Osteocyte (in vitro differentiated cells): ENCODE measurements at places on chromosomes 1 and 21. TPM values are rescaled to one million over a fixed set of nuclear protein-coding genes. Genes with fewer than 3 reads are reported as not detected.

Gene ANKRD35
- total RNA-seq = not detected in 2 replicates

Gene C4BPA
- not detected in 2 replicates for total RNA-seq

Gene GOLT1A
- total RNA-seq = not detected in 2 replicates

Gene GRIK3
- total RNA-seq = not detected in 2 replicates

Gene BARHL2
- not detected in 2 replicates for total RNA-seq

Gene NBPF14
- total RNA-seq = 30.3 and 30.5 TPM in 2 replicates

Gene L1TD1
- not detected in 2 replicates for total RNA-seq

Gene KLHDC9
- 3.6 and 3.7 TPM in 2 replicates for total RNA-seq

DNA sequence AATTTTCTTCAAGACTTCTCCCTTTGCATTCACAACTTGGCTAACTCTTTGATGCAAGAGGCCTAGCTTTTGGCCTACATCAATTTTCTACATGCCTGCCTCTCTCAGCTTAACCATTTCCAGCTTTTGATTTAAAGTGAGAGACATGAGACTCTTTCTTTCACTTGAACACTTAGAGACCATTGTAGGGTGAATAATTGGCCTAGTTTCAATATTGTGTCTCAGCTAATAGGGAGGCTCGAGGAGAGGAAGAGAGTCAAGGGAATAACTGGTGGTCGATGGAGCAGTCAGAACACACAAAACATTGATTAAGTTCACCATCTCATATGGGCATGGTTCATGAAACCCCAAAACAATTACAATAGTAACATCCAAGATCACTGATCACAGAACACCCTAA lies 225.5 kb downstream of the TPR start:
- DNase-seq = no peak

DNA sequence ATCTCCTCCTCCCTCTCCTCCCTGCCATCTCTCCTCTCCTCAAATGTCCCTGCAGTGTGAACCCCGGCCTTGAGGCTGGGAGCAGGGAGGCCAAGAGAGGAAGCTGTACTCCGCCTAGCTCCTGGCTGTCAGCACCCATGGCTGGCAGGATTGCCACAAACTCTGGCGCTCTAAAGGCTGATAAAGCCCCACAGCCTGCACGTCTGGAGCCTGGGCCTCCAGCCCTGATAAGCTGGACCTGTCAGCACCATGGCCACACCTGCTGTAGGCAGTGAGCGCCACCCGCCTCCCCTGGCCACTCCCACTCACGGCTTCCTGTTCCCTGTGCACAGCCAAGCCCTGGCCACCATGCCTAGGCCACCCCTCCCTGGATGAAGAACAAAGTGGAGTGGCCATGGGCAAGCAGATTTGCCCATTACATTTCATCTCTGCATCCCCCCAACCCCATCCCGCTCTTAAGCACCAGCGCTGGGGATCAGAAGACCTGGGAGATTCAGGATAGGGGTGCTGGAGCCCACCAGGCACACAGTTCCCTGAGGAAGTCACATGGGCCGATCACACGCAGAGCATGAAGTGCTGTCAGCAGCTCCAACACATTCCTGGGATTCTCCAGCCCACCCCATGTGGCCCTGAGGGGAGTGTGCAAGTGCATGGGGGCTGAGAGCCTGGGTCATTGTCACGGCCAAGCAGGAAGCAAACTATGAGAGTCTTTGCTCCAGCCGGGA lies 24.2 kb upstream of the NPPB start:
- DNase-seq = no peak

DNA sequence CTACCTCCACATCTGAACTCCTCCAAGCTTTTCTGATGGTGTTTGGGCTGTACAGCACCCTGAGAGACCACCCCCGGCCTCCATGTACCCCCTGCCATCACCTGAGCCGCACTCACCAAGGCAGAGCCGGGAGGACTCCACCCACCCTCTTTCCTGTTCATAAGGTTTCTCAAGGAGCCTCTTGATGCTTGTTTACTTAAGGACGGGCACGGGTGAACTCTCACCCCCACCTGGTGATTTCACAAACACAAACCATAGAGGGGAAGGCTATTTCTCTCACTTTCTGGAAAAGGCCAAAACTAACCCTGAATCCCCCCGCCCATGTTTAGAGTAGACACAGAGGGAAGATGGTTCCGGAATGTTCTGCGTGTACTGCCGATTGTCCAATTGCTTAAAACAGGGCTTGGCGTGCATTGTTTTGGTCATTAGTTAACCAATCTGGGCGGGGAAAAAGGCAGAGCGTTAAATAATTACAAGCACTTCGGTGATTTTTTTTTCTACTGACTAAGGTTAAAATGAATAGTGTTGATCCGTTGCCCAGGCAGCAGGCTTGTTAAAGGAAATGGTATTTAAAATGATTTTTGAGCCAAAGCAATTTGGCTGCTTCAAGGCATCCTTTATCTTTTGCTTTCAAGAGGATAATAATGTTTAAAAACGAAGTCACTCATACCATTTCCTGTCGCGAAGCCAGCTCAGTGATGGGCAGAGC lies 279.8 kb upstream of the VAMP3 start:
- DNase-seq = no peak

- no peak for DNase-seq
Measured at GRCh38 chr1:68600049-68600661, 103.3 kb upstream of the DEPDC1 start.

GRCh38 chr1:178953538-178954324 lies 72.0 kb upstream of the FAM20B start:
- no peak for DNase-seq

- no peak for DNase-seq
Measured at GRCh38 chr1:2299131-2299627, 71.1 kb downstream of the SKI start.

- no peak for DNase-seq
Measured at GRCh38 chr1:154179946-154180687, 11.8 kb downstream of the TPM3 start.

DNA sequence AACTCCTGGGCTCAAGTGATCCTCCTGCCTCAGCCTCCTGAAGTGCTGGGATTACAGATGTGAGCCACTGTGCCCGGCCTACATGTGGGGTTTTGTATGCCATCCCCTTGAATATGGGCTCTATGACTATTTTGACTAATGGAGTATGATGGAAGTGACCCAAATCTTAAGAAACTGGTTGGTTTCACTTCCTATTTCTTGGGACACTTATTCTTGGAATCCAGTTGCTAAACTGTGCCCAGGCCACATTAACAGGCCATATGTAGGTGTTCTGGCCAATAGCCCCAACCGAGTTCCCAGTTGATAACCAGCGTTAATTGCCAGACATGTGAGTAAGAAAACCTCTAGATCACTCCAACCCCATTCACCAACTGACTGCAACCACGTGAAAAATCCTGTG lies 36.3 kb upstream of the CLIC4 start:
- no peak for DNase-seq

DNA sequence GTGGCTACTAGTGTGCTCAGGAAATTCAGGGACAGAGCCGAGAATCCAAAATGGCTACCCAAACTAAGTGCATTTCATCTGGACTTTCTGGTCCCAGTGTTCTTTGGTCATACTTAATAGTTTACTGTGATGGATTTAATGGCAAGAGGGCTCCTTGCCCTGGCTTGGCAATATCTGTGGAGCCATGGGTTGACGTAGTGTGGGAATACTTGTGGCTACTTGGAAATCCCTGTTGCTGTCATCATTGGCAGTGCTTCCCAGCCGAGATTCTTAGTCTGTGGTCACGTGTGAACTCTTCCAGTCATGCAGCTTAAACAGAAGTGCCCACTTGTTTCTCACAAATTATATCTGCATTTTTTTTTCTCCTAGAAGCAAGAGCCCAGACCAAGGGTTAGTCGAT lies 198.9 kb downstream of the HS2ST1 start:
- DNase-seq = no peak

GRCh38 chr1:1449099-1449739 lies at the start of gene ATAD3C:
Gene ATAD3C (plus strand): TSS chr1:1449689. CDS start chr1:1450684, 995 bp downstream.
- DNase-seq = no peak

DNA sequence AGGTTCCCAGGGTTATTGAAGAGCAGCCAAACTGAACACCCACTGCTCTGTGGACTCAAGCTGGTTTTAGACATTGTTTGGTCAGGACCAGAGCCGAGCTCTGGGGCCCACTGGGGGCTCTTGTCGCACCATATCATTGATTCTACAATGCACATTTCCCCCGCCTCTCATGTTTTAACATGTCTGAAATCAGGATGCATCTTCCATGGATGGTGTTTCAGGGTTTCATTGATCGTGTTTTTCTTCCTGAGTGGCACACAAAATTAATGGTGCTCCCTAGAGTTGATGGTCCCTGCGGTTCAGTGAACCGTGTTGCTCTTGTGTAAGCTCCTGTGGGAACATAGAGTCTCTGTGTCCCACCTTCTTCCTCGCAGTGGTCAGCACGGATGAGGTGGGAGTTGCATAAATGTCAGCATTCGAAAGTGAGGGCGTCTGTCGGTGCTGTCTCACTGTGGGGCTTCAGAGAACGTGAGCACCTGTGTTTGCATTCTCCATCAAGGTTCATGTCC lies 38.3 kb downstream of the GALNT2 start:
- no peak for DNase-seq

DNA sequence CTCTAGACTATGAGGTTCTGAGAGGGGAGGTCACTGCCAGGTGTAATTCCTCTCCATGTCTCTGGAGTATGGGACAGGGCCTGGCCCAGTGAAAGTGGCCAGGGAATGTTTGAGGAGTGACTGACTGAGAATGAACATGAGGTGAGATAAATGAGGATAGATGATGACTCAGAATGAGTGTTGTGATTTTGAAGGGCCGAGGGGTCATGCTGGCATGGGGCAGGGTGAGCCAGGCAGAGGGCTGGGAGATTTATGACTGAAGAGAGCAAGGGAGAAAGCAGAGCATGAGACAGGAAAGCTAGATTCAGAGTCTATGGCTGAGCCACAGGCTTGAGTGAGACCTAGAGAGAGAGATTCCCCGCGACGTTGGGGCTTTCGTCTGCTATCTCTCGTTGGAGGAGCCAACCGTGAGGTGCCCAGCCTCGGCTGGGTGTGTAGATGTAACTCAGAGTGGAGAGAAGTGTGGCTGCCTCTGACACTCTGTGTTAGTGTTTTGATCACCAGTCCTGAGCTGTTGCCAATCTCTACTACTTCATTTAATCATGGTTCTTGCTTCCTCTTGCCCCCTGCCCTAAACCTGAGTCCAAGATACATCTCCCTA lies 50.1 kb downstream of the FOXD2 start:
- DNase-seq = no peak

DNA sequence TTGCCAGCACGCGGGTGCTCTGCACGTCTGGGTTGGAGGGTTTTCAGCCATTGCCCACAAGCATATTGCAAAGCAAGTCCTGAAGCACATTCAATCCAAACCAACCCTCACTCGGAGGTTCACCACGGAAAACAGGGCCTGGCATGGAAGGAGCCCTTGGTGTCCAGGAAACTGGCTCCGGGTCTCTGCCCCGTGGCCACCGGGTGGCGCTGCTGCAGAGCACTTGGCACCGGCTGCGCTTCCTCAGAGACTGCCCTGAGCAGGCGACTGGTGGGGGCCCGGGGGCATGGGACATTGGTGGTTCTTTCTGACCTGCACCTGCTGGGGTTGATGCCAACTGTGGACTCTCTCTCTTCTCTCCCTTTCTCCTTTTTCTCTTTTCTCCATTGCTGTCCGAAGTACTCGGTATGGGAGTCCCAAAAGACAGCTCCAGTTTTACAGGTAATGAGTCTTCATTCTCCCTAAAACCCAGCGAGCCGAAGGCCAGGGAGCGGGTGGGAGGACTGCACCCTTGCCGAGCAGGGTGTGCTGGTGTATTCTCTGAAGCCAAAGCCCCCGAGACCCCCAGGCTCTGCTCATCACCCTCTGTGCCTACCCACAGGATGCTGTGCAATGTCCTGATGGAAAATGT lies 4.1 kb upstream of the KCNAB2 start:
- no peak for DNase-seq

- DNase-seq = no peak
Measured at GRCh38 chr1:47856996-47857395, 140.2 kb downstream of the TRABD2B start.

DNA sequence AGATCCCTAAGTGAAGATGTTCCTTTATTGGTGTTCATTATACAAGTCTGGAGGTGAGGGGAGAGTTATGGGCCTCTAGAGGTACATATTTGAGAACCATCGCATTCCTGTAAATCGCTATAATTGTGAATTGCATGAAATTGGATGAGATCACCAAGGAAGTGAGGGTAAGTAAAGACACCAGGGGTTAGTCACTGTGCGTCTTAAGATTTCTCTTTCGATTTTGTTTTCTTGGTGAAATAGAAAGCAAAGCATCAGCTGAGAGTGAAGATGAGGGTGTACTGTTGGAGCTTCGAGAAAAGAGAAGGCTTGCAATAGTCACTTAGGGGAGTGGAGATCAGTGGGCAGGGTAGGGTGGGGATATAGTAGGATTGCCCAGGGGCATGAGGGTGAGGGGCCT lies 82.1 kb downstream of the RAVER2 start:
- DNase-seq = no peak

GRCh38 chr1:245304698-245305097 lies 149.9 kb downstream of the KIF26B start:
- no peak for DNase-seq

GRCh38 chr1:230507666-230508402 lies 81.7 kb upstream of the PGBD5 start:
- no peak for DNase-seq

GRCh38 chr1:233006541-233006973 lies 56.1 kb downstream of the NTPCR start:
- no peak for DNase-seq

GRCh38 chr1:116306102-116306501 lies 66.9 kb upstream of the ATP1A1 start:
- DNase-seq = no peak

DNA sequence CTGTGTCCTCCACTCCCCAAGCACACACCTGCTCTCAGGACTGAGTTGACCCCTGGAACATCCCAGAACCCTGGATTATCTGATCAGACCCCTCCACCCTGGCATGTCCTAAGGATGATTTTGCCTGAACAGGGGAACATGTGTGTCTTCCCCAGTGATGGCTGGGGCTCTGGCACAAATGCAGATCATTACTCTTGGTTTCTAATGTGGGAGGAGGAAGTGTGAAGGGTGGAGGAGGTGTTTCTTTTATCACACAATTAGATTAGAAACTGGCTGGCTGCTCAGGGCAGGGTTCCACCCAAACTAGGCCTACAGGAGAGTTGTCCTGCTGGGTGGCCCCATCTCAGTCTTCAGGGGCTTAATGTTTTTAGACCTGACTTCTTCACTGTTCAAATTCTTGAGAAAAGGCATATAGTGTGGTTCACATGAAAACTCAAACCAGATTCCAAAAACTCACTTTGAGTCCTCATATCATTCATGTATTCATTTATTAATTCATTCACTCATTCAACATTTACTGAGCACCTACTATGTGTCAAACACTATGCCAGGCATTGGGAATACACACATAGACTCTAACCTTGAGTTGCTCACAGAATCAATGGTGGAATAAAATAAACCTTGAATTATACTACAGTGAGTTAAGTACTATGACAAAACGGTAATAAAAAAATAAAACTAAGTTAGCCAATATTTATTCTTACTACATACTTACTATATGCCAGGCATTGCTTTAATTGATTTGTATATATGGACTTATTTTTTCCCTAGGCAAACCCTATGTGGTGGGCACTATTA lies 221.8 kb upstream of the JUN start:
- DNase-seq = no peak

GRCh38 chr1:84988588-84988987 lies 8.3 kb downstream of the MCOLN2 start:
- DNase-seq = no peak

- no peak for DNase-seq
Measured at GRCh38 chr1:227428803-227429202, 110.5 kb upstream of the CDC42BPA start.
